Ovary (tissue), 10 donors: ENCODE measurements at places on chromosomes 7 and 10.

- DNase-seq: no peak
Measured at GRCh38 chr7:103447073-103447960, 1.3 kb upstream of the SLC26A5 start.

- DNase-seq: no peak
Measured at GRCh38 chr10:62915158-62915557, 99.0 kb upstream of the EGR2 start.

DNA sequence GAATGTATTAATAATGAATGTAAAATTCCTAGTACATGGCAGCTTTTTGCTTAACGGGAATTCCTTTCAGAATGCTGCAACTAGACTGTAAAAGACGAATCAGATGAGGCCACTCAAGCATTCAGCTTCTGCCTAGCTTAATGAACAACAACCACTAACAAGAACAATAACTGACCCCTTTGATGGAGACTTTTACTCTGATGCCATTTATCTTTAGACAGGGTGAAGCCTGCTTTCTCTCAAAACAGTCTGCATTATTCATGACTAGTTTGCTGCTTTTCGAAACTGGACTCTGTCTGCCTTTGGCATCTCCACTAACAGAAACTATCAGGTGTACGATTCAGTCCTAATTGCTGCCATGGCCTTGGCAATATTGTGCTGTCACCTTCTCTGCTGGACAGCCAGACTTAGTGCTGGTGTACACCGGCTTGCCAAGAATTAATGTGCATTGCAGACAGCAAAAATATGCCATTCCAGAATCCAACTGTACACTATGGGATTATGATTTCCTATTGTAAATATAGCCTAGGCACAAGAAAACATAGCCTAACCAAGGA is 295.5 kb upstream of the CDC14C start:
- no peak for DNase-seq

DNA sequence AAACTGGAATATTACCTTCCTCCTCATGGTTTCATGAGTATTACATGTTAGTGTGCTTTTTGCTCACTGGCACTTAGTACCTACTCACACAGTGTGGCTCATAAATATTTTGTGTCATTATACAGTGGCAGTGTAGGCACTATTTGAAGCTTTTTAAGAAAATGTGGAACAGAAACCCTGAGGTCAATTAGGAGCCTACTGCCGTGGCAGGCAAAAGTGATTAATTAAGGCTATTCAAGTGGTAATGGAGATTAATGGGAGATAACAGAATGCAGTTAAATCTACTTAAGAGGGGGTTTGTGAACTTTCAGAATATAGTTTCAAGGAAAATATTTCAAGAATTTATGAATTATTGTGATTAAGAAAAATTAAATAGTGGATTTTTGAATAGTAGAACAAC is 277.6 kb downstream of the HGF start:
- no peak for DNase-seq

- DNase-seq: no peak
Measured at GRCh38 chr10:71478813-71479365, 82.2 kb downstream of the CDH23 start.
